ENCODE measurements at places on chromosomes 3 and 15.

- no peak for DNase-seq
Measured at GRCh38 chr3:119293105-119293870, 895 bp upstream of the ARHGAP31 start.

GRCh38 chr3:106030627-106030963 lies 161.8 kb upstream of the CBLB start:
- DNase-seq, result no peak

GRCh38 chr3:50325497-50326181 lies 2.4 kb downstream of the TUSC2 start:
- DNase-seq, result no peak

- no peak for DNase-seq
Measured at GRCh38 chr15:77069521-77070121, 1.3 kb downstream of the TSPAN3 start.

- no peak for DNase-seq
Measured at GRCh38 chr15:63918317-63918672, 84.5 kb upstream of the HERC1 start.

GRCh38 chr3:191696348-191696747 lies 235.4 kb downstream of the PYDC2 start:
- no peak for DNase-seq

GRCh38 chr3:53547327-53547726 lies 52.9 kb downstream of the CACNA1D start:
- DNase-seq, result no peak

DNA sequence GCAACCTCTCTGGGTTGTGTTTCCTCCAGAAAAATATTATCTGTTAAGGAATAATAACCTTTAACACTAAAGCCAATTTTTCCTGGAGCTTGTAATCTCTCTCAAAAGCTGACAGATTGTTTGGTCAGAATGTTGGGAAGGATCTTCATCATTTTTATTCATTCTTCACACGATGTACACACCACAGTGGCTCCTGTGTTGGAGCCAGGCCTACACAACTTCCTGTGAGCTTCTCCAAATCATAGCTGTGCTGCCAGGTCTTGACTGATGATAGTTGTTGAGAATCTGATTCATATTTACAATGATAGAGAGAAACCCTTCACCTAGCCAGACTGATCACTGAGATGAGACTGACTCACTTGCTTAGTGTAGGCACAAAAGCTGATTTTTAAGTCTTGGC lies 151.0 kb upstream of the ROBO2 start:
- no peak for DNase-seq

DNA sequence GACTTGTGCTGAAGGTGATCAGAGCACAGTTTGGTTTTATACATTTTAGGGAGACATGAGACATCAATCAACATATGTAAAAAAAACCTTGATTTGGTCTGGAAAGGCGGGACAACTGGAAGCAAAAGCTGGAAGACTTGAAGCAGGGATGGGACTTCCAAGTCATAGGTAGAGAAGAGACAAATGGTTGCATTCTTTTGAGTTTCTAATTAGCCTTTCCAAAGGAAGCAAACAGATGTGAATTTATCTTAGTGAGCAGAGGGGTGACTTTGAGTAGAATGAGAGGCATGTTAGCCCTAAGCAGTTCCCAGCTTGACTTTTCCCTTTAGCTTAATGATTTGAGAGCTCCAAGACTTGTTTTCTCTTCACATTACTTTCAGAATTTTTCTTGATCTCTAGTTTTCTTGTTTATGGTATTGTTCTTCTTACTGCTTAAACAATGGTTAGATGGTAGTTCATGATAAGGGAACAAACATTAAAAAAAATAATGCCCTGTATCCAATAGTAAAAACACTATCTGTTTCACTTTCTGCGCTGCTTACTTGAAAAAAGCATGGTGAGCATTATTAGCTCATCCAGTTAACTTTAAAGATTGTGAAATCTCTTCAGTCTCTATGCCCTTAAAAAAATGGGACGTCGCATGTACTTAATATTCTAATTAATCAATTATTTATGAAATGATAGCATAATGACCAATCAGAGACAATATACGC lies 48.5 kb upstream of the BCHE start:
- no peak for DNase-seq
